ENCODE measurements at places on chromosomes 16 and 17.
A peak's percentile ranks its signal among the peaks of the same experiment; 100 is the strongest.

DNA sequence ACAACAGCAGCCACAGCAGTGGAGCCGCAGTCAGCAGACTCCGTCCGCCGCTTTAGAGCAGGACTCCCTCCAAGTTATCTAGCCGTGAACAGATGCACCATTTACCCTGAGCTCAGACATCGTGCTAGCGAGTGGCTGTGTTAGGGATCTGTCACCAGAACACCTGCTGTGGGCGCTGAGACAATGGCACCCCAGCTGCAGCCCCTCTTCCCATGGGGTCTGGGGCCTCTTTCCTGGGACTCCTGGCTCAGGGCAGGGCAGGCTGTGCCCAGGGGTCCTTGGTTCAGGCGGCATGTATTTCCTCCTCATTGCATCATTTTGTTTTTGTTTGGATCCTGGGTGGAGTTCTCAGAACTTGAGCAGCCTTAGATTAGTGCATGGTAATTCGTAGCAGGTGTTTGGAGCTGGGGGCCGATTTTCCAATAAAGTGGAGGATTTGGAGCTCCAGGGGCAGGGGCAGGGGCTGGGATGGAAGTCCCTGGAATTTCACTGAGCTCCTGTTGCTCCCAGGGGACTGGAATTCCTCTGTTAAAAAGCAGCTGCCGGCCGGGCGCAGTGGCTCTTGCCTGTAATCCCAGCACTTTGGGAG, 23.4 kb downstream of the NMRAL1 start:
- DNase-seq = no peak

DNA sequence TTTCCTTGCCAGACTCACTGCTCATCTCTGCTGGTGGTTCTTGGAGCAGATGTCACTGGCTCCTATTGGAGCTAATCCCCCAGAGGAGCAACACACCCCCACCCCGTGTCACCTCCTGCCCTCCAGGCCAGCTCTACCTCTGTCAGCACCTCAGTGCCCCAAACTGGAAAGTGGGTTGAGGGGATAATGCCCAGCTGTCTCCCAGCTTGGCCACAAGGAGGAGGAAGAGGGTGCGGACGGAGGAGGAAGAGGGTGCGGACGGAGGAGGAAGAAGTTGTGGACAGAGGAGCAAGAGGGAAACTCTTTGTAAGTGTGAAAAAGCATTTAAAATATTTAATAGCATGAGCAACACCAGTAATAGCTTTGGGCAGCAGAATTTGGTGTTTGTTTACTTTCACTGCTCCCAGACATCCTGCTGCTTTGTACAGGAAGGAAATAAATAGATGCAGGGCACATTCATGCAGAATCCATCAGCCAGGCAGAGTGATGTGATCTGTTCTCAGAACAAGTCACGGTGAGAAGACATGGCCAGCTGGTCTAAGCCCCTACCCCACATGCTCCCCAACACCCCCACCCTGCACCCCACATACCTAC, 82.5 kb downstream of the C17orf67 start:
- DNase-seq = no peak

DNA sequence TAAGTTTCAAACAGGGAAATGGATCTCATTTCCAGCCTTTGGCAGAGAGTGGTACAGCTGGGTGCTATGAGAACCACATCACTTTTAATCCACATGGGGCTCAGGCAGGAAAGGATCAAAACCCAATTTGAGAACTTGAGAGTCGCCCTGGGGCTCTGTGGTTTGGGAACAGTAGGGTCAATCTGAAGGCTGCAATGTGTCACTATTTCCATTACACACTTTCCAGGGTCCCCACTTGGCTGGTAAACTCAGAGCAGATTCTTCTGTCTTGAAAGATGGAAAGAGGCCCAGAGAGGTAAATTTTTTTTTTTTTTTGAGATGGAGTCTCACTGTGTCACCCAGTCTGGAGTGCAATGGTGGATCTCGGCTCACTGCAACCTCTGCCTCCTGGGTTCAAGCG, 6.7 kb upstream of the HIGD1B start:
- no peak for DNase-seq

DNA sequence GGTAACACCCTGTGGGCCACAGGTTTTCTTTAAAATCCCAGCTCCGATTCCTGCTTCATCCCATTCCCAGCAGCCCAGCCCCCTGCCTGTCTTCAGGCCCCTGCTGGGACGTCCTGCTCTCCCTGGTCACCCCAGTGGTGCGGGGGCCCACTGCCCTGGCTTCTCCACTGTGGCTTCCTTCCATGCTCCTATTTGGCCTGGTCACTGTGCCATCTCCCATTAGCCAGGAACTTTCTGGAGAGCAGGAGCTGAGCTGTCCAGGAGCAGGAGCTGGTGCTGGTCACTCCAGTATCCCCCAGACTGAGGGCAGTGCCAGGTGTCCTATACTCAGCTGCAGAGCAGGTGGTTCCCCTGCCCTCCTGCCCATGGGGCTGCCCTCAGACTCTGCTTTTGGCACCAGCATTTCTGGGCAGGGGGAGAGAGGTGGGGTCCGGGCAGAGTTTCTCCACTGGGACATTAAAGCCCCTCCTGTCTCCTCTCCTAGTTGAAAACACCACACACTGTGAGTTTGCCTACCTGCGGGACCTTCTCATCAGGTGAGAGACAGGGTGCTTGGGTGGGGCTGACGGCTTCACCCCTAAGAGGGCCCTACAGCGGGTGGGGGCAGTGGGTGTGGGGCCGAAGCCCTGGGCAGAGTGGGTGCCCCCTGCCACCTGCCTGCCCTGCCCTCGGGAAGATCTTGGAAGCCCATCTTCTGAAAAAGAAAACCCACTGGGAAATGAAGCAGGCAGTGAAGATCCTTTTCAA, 356.2 kb downstream of the SEC14L1 start:
- DNase-seq = no peak

GRCh38 chr17:12634789-12635414, 30.8 kb upstream of the MYOCD start:
- no peak for DNase-seq

GRCh38 chr17:78291944-78292910, 60.8 kb downstream of the TMEM235 start:
- no peak for DNase-seq

- no peak for DNase-seq
Observed at GRCh38 chr16:53465606-53466280, 31.5 kb downstream of the RBL2 start.

DNA sequence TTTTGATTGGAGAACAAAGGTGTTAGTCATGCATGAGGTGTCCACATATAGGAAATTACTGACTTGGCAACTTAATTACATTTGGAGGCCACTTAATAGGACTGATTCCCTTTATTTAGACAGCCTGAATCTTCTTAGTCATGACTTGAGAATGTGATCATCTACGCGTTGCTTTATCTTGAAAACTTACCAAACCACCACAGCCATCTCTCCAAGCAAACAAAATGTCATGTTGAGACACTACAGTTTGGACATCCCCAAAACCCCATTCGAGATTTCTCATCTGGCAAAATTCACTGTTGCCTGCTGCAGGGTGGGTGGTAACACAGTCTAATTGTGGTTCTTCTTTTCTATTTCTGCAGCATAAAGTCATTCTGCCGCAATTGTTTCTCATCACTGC, 176.5 kb upstream of the CDH5 start:
- no peak for DNase-seq

GRCh38 chr17:79101111-79101673, 26.6 kb downstream of the ENGASE start:
- no peak for DNase-seq

GRCh38 chr17:80970044-80970761, 21.4 kb upstream of the CHMP6 start:
- no peak for DNase-seq

DNA sequence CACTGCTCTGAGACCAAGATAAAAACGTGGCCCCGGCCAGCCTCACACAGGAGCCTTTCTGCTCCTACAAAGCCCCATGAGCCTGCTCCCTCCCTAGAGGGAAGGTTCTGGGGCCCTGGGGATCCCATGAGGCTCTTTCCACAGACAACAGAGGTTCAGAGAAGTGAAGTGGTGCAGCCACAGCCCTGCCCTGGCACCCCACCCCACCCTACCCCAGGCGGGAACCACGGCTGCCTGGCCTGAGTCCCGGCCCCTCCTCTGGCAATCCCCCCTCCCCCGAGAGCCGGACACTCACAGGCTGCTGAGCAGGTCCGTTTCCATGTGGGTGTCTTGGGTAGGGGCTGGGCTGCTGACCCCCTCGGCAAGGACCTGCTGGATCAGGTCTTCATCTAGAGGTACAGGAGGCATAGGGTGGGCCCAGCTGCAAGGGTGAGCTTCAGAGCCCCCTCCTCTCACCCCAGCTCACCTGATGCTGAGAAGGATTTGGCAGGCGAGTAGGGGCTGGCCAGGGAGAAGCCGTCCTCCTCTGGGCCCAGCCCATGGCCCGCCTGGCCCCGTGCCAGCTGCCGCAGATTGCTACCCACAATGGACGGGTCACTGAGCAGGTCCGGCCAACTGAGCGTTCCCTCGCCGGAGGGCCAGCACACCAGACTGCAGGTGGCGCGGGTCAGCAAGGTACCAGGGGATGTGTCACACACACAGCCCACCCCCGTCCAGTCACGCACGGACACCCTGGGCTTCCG, 38.7 kb downstream of the PKD1 start:
- DNase-seq = no peak

- no peak for DNase-seq
Observed at GRCh38 chr16:11412175-11412904, 67.1 kb downstream of the RMI2 start.

GRCh38 chr16:19783363-19784182, 65.5 kb downstream of the IQCK start:
- DNase-seq = no peak

GRCh38 chr17:42459256-42459800, 650 bp downstream of the ATP6V0A1 start:
- no peak for DNase-seq

DNA sequence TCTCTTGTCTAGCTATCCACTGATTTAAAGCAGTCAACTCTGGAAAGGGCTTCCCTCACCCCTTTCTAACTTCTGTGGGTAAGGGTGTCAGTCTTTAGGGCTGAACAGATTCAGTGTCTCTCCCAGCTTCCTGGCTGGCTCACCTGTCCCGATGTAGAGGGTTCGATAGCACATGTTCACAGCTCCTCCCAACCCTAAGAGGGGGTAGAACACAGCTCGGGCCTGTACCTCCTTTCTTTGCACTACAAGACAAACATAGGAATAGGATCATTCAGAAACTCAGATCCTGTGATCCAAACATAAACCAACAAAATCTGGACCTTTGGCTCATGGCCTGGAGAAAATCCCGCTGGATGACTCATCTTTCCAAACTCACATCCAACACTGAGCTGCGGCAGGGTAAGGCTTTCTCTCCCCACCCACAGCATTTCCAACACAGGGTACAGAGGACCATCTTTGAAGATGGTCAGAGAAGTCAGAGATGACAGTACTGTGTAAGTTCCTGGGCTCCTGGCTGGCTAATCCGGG, 5.8 kb upstream of the DHRS13 start:
- DNase-seq = no peak

DNA sequence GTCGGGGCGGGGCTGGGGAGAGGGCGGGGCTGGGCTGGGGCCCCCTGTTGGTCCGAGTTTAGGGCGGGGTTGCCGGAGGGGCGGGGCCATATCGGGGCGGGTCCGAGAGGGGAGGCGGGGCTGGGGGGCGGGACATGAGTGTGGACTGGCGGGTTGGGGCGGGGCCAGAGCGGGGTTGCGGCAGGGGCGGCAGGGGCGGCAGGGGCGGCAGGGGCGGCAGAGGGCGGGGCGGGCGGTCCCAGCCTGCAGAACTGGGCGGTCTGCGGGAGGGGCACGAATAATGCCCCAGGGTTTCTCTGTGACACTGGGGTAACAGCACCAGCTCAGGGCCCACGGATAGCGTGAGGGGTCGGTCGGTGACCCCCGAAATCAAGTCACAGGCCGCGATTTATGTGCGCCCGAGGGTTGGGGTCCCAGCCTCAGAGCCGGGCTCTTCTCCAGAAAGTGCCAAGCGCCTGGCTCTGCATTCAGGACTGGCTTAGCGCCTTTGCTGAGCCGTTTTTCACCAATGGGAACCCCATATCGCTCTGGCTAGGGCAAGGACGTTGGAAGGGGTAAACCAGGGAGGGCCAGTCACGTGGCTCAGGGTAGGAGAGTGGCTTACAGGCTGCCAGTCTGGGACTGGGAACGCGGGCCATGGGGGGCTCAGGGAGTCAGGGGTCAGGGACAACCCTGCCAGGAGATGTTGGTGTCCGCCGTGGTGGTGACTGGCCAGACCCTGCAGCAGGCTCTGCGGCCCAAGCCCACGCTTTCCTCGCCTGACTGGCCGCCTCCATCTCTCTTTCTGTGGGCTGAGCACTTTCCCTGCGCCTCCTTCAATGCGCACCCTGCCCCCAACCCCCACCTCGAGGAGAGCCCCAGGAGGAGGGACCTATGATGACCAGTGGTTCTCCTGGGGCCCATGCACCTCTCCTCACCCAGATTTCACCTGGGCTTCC, 1.2 kb upstream of the METTL26 start:
- DNase-seq = peak; percentile 85

DNA sequence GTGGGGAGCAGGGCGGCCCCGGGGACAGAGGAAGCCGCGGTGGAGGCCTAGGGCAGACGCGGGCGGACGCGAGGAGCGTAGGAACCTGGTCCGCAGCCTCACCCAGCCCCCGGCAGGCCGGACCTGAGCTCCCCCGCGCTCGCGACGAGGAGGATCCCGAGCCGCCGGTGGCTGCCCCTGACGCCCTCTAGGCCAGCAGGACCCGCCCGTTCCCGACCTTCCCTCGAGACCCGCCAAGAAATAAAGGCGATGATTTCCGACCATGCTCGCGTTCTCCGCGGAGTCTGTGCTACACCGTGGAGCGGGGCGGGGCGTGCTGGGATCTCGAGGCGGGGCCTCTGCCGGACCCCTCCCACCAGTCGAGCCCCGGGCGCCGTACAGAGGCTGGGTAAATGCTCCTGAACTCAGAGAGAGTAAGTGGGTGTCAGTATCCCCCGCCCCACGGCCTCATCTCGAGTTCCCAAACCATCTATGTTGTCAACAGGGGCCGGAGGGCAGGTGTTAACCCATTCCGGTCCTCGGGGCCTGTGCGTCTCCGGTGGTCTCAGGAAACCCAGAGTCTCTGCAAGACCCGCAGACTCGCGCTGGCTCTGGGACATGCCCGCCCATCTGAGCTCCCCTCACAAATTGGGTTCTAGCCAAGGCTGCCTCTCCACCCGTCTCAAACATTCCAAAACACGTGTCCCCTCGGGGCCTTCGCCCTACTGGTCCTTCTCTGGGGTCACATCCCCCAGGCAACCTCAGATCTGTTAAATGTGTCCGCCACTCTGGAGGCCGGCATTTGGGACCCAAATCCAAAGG, 13.7 kb downstream of the SYCE1L start:
- peak; percentile 53 for DNase-seq

Data from activated CD8-positive, alpha-beta memory T cell treated with anti-CD3 and anti-CD28 coated beads for 48 hours (primary cell).